ENCODE measurements at places on chromosomes 7 and 10. TPM values are rescaled to one million over a fixed set of nuclear protein-coding genes. Genes with fewer than 3 reads are reported as not detected.

Gene STAM
- total RNA-seq, result 15.5 TPM

Gene PRLHR
- total RNA-seq, result not detected

Gene MAPK8
- total RNA-seq, result 114 TPM

Gene WNT16
- 0.17 TPM for total RNA-seq

Gene MRC1
- not detected for total RNA-seq

Gene POT1
- total RNA-seq, result 28.7 TPM

Gene GPR37
- total RNA-seq, result 6.2 TPM

DNA sequence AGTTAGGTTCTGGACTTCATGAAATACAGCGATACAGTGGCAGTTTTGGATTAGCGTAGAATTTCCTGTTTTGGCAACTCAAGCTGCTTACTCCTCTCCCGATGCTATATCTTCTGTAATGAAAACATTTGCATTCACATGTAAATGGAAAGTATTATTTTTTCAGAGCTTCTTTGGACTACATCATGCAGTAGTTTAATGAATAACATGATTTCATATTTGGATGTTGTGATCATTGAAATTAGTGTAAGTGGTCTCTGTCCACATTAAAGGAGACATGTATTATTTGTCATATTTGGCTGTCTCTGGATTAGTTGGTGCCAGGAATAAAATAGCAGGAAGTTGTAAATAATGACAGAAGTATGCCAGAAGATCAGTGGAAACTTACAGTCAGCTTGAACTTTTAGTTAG is 331.6 kb downstream of the GFRA1 start:
- no peak for DNase-seq

- DNase-seq, result no peak
Observed at GRCh38 chr10:3808689-3809199, 23.7 kb upstream of the KLF6 start.

DNA sequence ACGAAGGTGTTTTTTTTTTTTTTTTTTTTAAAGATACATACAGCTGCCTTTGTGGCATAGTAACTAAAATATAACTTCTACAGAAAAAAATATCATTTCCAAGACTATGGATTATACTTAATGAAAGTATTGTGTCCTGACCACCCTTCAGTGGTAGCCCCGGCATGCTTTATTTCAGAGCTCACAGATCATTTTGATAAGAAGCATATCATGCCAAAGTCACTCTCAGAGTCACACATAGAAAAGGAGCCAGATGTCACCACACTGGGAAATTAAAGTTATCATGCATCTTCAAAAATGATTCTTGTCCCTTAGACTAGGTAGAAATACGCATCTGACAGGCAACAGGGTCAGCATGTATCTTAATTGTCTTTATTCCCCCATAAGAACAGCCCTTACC is 3.0 kb downstream of the ADARB2 start:
- no peak for DNase-seq

DNA sequence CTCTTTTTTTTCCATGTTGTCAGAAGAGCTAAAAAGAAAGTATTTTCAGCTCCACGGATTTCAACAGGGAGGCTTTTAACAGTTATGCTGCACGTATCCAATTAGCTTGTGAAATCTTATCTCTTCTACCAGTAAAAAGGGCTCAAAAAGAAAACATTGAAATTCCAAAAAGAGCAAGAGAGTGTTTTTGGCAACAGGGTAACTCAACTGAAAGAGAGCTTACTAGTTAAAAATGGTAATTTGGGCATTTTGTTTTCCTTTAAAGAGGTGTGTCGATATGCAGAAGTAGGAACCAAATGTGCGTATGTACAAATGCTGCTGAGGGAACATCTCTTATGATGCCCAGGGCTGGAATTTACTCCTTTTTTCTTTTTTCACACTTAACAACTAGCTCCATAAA is 292.8 kb downstream of the PRKG1 start:
- no peak for DNase-seq

GRCh38 chr10:107163881-107164861 is at the start of gene SORCS1:
TSS of gene SORCS1 (minus strand) at chr10:107164706.
- DNase-seq, result no peak

DNA sequence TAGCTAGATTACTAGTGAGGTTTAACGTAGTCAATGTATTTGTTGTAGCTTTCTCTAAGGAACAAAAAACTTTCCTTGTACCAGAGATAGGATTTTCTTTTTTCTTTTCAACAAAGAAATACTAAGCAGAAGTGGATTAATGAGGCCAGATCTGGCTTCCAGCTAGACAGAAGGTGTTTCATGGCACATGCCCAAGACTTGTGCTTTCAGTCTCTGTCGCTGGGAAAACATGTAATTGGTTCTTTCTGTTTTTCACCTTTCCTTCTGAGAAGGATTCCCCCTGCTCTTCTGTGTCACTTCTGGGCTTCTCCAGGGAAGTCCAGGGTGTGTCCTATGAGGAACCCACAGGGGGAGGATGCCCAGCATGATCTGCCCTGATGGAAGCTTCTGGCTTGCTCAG is 492.2 kb downstream of the CCSER2 start:
- DNase-seq, result no peak

DNA sequence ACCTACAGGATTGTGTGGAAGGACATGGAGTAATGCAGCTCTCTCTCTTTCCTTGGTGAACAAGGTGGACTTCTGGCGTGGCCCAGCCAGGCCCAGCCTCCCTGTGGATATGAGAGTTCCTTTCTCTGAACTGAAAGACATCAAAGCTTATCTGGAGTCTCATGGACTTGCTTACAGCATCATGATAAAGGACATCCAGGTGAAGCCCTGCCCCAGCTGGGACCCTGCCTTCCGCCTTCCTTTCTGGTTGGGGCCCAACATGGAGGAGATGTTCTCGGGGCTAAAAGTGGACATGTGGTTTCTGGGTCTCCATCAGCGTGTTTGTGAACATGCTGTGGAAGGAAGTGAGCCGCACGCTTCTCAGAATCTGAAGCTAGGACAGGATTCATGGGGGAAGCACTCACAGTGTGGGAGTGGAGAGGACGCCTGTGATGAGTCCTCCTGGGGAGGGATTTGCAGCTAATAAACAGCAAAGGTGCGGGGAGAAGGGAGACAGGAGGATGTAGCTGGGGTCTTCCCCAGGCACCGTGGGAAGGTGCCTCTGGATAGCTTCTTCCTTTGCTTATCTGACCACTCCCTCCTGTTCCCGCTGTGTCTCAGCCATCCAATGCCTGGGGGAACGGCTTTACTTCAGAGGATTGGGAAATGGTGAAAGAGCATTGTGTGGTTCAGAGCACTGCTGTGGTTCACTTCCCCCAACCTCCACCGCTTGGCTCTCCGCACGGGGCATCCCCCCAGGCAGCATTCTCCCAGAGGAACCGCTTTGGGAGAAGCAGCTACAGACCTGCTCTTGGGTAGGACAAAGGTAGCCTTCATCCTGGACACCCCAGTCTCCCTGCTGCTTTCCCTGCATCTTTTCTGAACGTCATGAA is 5.5 kb downstream of the CPA5 start:
- DNase-seq, result no peak

DNA sequence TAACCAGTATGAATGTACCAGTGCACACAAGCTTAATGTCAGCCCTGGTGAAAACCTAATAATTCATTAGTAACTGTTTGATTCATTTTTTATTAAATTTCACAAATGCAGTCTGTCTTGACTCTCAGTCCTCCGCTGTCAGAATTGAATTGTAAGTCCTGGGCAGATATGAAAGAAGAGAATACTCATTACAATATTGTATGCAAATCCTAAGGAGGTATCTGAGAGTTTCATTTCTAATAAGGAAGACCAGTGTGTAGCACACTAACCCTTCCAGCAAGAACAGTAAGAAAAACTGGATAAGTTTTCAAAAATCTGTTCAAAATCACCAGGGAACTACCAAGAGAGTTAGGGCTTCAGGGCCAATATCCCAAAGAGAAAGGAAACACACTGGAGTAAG is 652.1 kb downstream of the SUGCT start:
- no peak for DNase-seq

DNA sequence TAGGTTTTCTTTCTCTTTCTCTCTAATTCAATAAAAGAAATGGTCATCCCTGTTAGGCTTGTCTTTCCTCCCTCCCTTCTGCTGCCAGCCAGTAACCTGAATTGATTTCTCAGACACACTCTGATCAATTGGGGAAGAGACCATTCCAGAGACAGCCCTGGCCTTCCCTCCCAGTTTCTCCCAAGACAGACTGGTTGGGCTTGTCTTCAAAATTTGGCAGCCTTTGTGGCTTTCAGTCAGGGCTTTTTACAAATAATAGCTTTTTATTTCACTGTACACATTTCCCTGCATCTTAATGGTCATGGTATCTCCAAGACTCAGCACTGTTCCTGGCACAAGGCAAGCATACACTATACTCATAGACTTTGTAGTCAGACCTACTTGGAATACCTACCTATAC is 33.9 kb downstream of the BCAP29 start:
- peak; percentile 30 for DNase-seq

GRCh38 chr10:119538632-119539358 is 3.7 kb downstream of the RGS10 start:
- DNase-seq, result no peak

DNA sequence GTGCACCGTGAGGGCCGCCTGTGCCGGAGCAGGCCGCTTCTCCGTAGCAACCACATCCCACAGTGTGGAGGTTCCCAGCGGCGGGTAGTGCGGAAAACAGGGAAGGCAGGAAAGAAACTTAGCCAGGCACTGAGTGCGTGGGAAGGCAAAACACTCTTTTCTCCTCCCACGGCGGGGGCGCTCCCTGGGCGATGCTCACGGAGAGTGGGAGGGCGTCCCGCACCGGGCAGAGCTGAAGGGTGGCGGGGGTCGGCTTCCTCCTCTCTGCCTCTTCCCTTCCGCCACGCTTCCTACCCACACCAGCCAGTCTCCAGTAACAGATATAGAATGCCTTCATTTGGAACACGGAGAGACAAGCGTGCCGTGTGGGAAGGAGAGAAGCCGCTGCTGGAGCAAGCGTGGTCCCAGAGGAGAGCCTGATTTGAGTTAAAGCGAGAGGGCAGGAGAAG is 252.5 kb downstream of the PAXIP1 start:
- no peak for DNase-seq
